ENCODE measurements at places on chromosomes 6 and 20.

GRCh38 chr6:154384191-154384590 lies 27.6 kb upstream of the IPCEF1 start:
- no peak for DNase-seq

- no peak for DNase-seq
Observed at GRCh38 chr6:43669922-43670622, 17.5 kb downstream of the MRPS18A start.

GRCh38 chr6:52403627-52404026 lies 16.5 kb upstream of the EFHC1 start:
- no peak for DNase-seq

- DNase-seq = no peak
Observed at GRCh38 chr6:99810942-99811620, 182.9 kb downstream of the MCHR2 start.

- DNase-seq = no peak
Observed at GRCh38 chr6:170505306-170505705, 47.8 kb downstream of the PSMB1 start.

DNA sequence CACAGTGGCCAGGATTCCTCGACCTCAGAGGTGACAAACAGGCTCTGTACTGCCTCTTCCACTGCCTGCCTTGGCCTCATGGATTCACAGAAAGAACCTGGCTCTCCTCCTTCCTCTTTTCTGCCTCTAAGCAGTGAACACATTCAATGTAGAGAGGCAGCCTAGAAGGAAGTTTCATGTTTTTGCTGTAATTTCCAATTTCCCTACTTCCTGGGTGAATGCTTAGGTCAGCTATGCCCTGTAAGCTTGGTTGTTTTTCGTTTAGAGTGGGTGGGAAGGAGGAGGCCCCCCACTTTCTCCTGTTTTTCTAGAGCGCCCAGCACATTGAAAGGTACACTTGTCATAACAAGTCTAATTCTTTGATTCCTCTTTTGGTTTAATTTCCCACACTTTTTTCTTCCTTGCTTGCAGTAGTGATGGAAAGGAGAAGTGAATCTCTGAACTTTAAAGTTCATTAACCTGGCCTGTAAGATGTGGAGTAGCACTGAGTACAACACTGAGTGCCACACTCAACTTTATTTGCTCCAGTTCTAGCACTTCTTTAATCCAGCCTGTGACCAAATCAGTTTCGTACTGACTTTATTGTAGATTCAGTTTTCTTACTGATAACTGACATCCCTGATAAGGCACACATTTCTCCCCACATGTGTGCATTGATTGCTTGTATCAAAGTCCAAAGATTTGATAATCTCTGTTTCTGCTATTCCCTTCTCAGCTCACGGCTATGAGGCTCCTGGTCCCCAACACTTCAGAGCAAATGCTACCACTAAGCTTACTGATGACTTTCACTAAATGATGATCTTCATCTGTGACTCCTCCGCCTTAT lies 100.0 kb upstream of the MAN1A1 start:
- DNase-seq = no peak

GRCh38 chr6:71855406-71855805 lies 30.9 kb upstream of the RIMS1 start:
- no peak for DNase-seq

- no peak for DNase-seq
Observed at GRCh38 chr6:84908304-84908904, 144.0 kb upstream of the TBX18 start.

- no peak for DNase-seq
Observed at GRCh38 chr6:134589512-134589911, 271.6 kb upstream of the SGK1 start.

- DNase-seq = no peak
Observed at GRCh38 chr6:120272038-120272437, 922.5 kb upstream of the MAN1A1 start.

DNA sequence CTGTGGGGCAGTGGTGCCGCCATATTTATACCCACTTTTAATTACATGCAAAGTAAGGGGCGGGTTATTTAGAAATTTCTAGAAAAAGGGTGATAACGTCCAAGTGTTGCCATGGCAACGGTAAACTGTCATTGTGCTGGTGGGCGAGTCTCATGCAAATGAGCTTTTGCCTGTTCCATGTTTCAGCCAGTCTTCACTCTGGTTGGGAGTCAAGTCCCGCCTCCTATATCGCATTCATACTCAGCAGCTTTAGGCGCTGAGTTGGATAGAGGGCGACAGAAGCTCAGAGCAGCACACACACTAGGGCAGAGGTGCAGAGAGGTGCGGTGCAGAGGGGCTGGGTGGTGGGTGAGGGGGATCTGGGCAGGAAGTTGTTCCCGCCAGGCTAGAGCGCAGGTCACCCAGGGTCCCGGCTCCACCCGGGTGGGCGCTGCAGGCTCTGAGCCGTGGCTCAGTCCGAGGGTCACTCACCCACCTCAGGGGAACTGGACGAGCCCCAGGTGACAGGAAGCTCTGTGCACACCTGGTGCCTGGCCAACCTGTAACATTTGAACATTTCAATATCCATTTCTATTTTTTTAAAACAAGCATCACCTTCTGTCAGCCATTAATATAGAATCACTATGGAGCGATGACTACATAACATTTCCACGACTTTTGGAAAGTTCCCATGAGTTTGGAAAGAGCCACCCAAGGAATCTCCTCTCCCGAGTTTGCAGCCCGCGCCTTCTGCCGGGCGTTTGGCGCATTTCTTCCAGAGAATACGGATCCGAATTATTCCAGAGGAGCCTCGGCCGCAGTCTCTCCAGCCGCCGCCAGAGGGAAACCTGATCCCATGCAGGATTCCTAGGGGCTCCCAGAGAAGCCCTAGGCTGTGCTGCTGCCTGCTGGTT lies 89.1 kb upstream of the PHACTR3 start:
- no peak for DNase-seq

GRCh38 chr6:65557224-65557623 lies 149.8 kb downstream of the EYS start:
- no peak for DNase-seq

DNA sequence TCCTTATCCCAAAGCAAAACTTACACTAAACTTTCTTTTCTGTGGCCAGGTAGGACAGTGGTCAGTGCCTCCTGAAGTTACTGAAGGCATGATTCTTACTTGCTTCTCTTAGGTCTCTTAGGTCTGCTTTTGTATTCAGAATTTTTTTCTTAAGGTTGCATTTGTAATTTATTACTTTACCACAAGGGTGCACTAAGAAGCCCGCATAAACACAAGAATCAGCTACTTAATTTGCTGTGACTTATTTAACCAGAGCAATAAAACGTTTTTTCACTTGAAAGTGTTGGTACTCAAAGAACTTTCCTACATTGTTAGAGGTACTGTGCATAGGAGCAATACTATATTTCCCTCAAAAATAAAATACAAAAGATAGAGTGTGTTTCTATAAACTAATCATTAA lies 75.4 kb upstream of the LAMA2 start:
- DNase-seq = no peak

- DNase-seq = no peak
Observed at GRCh38 chr6:142313284-142313683, 11.5 kb downstream of the ADGRG6 start.

- DNase-seq = no peak
Observed at GRCh38 chr20:58522666-58523065, 7.5 kb upstream of the APCDD1L start.

- DNase-seq = peak; percentile 20
Observed at GRCh38 chr6:30814146-30815040, 69.9 kb upstream of the DDR1 start.

GRCh38 chr6:160137989-160138835 lies 16.6 kb downstream of the SLC22A1 start:
- DNase-seq = no peak

- peak; percentile 13 for DNase-seq
Observed at GRCh38 chr20:57480444-57481160, 44.3 kb downstream of the CTCFL start.

DNA sequence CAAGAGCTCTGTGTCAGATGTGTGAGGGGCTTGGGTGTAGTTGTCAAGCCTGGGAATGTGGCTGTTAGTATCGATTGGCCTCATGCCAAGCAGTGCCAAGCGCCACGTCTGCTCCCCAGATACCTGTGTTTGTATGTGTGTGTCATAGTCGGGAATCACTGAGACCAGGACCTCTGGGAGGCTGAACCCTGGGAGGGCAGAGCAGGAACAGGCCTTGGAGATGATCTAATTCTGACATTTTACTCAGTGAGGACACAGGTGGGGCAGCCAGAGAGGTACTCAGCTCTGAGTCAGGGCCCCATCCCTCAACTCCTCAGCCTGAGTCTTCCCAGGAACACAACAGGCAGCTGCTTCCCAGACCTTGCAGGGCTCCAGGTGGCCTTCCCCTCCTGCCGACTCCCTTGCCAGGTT lies 51.2 kb upstream of the FANCE start:
- DNase-seq = no peak

DNA sequence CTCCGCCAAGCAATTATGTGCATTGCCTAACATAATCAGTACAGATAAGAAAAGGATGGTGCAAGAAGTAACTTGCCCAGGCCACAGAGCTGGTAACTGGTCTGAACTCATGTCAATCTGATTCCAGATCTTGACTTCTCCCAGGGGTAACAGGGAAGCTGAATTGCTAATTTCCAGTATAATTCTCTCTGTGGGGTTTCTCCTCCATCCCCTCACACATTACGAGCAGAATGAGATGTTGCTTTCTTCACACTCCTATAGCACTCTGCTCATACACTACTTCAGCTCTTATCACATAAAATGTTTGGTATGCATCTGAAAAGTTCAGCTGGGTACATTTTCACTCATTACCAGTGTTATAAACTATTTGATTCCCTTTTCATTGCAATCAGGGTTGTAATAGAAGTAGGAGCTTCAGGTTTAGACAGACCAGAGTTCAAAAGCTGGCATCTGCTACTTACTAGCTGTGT lies 24.0 kb upstream of the LRRC1 start:
- DNase-seq = no peak

DNA sequence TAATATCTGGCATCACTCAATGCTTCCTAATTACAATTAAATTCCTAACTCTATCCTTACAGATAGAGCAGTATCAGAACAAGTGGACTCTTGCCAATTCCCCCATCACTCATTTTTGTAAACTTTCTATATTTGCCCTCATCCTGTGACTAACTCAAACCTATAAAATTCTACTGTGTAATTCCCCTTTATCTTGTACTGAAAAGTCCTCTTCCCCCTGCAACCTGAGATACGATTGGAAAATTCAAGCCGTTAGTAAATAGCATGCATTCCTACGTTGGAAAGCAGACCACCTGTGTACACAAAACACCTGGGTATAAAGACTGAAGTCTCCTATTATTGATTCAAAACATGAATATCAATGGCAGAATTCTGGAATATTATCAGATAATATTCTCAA lies 70.4 kb upstream of the KCNQ5 start:
- DNase-seq = no peak

GRCh38 chr6:72931325-72931887 lies 293.9 kb downstream of the KHDC1L start:
- no peak for DNase-seq

- DNase-seq = no peak
Observed at GRCh38 chr6:129317931-129318820, 391.8 kb downstream of the ARHGAP18 start.

GRCh38 chr6:35183935-35184334 lies 29.8 kb upstream of the SCUBE3 start:
- no peak for DNase-seq

- DNase-seq = no peak
Observed at GRCh38 chr20:50404419-50405234, 105.6 kb upstream of the PTPN1 start.

GRCh38 chr6:125358898-125359297 lies 57.1 kb upstream of the HDDC2 start:
- DNase-seq = no peak

DNA sequence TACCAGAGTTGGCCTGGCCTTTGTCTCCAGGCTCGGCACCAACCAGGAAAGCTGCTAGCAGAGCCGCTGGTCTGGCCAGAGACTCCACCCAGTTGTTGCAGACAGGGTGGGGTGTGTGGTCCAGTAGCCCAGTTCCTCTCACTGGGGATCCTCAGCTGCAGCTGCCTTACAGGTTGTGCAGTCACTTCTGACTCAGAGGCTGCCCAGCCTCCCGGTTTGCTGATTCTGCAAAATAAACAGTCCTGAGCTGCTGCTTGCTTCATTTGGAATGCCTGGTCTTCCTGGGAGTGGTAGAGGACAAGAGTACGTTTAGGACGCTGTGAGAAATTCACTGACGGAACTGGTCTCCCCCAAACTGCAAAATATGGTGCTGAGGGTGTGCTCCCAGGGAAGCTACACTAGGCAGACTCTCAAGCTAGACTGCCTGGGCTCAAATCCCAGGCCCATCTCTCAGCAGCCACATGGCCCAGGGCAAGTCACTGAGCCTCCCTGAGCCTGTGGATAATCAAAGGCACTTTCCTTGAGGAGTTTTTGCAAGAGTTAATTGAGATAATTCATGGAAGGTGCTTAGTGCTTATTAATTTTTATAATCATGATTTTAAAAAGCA lies 246.1 kb downstream of the TFAP2C start:
- DNase-seq = no peak

- no peak for DNase-seq
Observed at GRCh38 chr20:37007898-37008649, 56.6 kb upstream of the SAMHD1 start.

DNA sequence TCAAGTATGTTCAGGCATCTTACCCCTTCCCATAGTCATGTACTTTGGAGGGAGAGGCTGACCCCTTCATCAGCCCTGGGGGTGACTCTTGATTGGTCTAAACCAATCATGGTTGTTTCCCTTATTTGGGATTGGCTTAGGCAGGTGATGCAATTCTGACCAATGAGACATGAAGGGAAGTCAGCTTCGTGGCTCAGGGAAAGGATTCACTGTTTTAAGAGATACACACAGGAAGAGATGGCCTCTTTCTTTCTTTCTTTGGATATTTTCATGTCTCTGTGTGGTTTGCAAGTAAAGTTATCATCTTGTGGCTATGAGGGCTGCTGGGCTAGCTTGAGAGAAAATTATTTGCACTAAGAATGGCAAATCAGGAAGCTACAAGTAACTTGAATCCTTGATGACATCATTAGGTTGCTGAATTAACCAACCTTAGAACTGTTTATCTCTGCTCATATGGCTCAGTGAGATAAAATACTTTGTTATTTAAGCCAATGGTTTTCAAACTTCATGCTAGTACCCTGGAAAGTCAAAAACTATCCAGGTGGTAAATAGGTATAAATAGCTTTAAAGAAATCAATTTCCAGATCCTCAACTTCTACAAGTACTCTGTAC lies 144.2 kb upstream of the CENPW start:
- DNase-seq = no peak

DNA sequence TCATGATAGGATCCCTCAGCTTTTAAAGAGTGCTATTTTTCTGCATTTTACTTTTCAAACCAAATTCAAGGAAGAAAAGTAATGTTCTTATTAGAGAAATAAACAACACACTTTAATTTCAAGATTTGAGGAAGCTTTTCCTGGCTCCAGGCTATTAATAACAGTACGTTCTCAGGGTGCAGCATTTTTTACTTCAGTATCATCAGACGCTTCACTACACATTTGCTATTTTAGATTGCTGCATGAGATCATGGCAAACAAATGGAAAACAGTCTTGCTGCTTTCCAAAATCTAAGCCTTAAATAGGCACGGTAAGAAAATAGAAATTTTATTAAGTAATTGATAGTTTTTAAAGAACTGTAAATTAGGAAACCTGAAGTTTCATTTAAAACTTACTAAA lies 253.6 kb upstream of the EXOC2 start:
- no peak for DNase-seq

- no peak for DNase-seq
Observed at GRCh38 chr20:57294550-57294949, 28.1 kb upstream of the BMP7 start.

- DNase-seq = no peak
Observed at GRCh38 chr6:139641376-139641775, 266.9 kb upstream of the CITED2 start.

GRCh38 chr6:134056046-134056445 lies 3.6 kb upstream of the SLC2A12 start:
- DNase-seq = no peak

Data from activated CD8-positive, alpha-beta memory T cell treated with anti-CD3 and anti-CD28 coated beads for 1 hour (primary cell).